ENCODE measurements at places on chromosomes 7 and 10.

GRCh38 chr10:14173391-14173705 is 157.4 kb downstream of the FRMD4A start:
- DNase-seq = no peak

- DNase-seq = no peak
Measured at GRCh38 chr10:114526126-114526503, 121.8 kb upstream of the AFAP1L2 start.

DNA sequence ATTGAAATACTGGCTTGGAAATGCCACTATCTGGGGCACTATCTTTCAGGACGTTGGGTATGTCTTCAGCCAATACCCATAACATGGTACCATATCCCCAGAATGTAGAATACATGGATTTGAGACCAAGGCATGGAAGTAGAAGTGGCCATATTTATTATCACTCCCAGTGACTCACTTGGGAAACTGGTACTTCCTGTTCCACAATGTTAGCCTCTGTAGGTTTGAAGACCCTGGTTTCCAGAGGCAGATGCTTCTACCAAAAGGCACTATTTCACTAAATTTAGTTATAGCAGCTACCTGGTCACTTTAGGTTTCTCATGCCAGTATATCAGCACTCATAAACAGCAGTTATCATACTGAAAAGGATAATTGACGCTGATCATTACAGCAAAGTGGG is 184.2 kb downstream of the CCDC71L start:
- no peak for DNase-seq

DNA sequence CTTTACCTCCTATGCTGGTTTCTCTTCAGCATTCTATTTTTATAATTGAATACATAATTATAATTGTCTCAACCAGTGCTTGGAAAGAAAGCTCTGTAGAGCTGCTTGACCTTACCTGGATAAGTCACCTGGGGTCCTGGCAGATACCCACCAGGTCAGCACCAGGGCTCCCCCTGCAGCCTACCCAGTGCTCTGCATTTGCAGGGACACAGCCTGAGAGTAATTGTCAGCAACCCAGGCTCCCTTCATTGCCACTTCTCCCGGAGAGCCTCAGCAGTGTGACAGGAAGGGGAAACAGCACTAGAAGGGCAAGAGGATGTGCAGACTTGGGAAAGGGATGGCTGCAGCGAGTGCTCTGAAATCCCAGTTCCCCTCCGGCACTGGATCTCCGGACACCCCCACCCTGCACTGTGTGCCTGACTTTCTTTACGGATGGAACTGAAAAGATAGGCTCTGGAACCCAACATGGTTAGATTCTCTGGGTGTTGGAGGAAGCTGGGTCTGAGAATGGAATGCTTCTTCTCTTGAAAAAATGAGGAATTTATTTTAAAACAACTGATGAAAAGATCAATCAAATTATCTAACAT is 11.4 kb upstream of the PAX4 start:
- DNase-seq = no peak
